Cardiac atrium fibroblast (primary cell): ENCODE measurements at places on chromosomes 6 and 20. TPM values are rescaled to one million over a fixed set of nuclear protein-coding genes. Genes with fewer than 3 reads are reported as not detected.

PHACTR1 gene
- total RNA-seq, result under 0.01 and 1.5 TPM in 2 replicates

KIF13A gene
- total RNA-seq, result 13.5 and 19.1 TPM in 2 replicates

DNMT3B gene
- total RNA-seq, result 0.65 and 2.5 TPM in 2 replicates

OPN5 gene
- not detected in 2 replicates for total RNA-seq

ETV7 gene
- total RNA-seq, result not detected in 2 replicates

GLP1R gene
- total RNA-seq, result not detected in 2 replicates

PROKR2 gene
- total RNA-seq, result not detected in 2 replicates

KCNK16 gene
- total RNA-seq, result not detected in 2 replicates

TCF21 gene
- 53.0 and 55.2 TPM in 2 replicates for total RNA-seq

PCK1 gene
- not detected in 2 replicates for total RNA-seq

DLGAP4 gene
- 14.6 and 26.7 TPM in 2 replicates for total RNA-seq

GNMT gene
- not detected in 2 replicates for total RNA-seq

ULBP1 gene
- total RNA-seq, result 2.0 and 2.1 TPM in 2 replicates

PPP1R16B gene
- total RNA-seq, result 0.49 and 0.54 TPM in 2 replicates

C6orf132 gene
- 1.3 and 3.1 TPM in 2 replicates for total RNA-seq

FAM162B gene
- 2.3 and 5.4 TPM in 2 replicates for total RNA-seq

ERVFRD-1 gene
- total RNA-seq, result not detected in 2 replicates

FRMD1 gene
- total RNA-seq, result 0.16 TPM in 1 of 2 replicates, not detected in the other

TRAPPC3L gene
- total RNA-seq, result not detected in 2 replicates

FABP7 gene
- total RNA-seq, result not detected in 2 replicates

CPNE5 gene
- total RNA-seq, result under 0.01 and 1.1 TPM in 2 replicates

STMND1 gene
- not detected in 2 replicates for total RNA-seq

SNX21 gene
- 33.6 and 41.5 TPM in 2 replicates for total RNA-seq

KCNG1 gene
- 5.2 and 9.1 TPM in 2 replicates for total RNA-seq

EPHA7 gene
- under 0.01 and 0.65 TPM in 2 replicates for total RNA-seq

MCCD1 gene
- total RNA-seq, result not detected in 2 replicates

CCM2L gene
- total RNA-seq, result 0.65 and 1.8 TPM in 2 replicates

MYLK4 gene
- total RNA-seq, result 0.90 and 0.97 TPM in 2 replicates

BPIFA3 gene
- not detected in 2 replicates for total RNA-seq

NR2E1 gene
- total RNA-seq, result not detected in 2 replicates

CST2 gene
- total RNA-seq, result 0.16 TPM in 1 of 2 replicates, not detected in the other

TMEM74B gene
- total RNA-seq, result 1.1 and 1.5 TPM in 2 replicates

BYSL gene
- 10.8 and 20.1 TPM in 2 replicates for total RNA-seq

KCNQ5 gene
- total RNA-seq, result 0.36 and 1.5 TPM in 2 replicates

SLC22A3 gene
- total RNA-seq, result 3.2 and 3.4 TPM in 2 replicates

CST4 gene
- not detected in 2 replicates for total RNA-seq

C2 gene
- 0.97 and 2.2 TPM in 2 replicates for total RNA-seq

MUCL3 gene
- not detected in 2 replicates for total RNA-seq

COL11A2 gene
- total RNA-seq, result 0.16 and 0.18 TPM in 2 replicates

TUBB2B gene
- total RNA-seq, result 6.3 and 13.2 TPM in 2 replicates

RBPJL gene
- not detected in 2 replicates for total RNA-seq

SLC25A27 gene
- total RNA-seq, result 0.90 and 2.3 TPM in 2 replicates

RANBP9 gene
- 21.5 and 22.8 TPM in 2 replicates for total RNA-seq

YTHDF1 gene
- total RNA-seq, result 19.3 and 21.9 TPM in 2 replicates

CRIP3 gene
- total RNA-seq, result not detected in 2 replicates

ZNF311 gene
- total RNA-seq, result 0.97 and 1.1 TPM in 2 replicates
